ENCODE measurements at places on chromosomes 1 and 21.

GRCh38 chr1:22619798-22620197, 16.6 kb upstream of the C1QA start:
- DNase-seq, result no peak

DNA sequence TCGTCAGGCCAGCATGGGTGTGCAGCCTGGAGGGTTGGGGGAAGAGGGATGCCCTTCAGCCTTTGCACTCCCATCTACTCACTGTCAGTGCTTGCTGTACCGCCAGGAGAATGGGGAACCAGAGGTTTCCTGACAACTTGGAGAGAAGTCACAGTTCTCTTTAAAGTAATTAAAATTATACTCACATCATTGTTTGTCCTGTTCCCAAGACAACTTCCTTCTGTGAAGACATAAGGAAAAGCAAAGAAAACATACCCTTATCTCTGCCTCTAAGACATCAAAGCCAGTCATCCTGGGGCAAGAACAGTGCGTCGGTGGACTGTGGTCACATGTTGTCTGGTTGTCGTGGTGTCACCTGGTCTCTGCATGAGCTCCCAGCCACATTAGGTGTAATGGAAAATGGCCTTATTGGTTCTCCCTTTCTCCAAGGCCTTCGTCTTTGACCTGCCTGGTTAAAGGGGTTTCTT, 17.6 kb downstream of the TRAF5 start:
- DNase-seq, result no peak

DNA sequence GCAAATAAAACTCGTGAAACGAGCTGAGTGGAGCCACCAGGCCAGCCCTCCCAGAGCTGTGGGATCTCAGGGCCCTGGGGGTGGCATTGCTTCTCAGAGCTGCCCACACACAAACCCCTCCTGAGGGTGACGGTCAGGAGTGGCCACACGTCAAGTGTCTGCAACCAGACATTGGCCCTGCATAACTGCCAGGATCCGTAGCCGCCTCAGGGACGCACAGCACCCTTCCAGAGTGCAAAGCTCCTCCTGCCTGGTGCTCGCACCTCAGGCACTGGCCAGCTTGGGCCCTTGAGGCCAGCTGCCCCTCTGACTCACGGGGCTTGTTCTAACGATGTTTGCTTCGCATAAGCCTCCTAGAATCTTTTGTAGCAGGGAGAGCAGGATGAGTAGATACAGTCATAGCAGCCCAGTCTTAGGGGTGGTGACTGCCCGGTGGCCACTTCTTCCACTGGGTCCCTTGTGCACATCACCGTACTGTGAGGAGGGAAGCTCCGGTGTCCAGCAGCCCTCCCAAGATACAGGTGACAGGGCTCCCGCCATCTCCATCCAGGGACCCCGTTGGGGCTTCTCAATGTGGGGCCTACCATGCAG, 5.0 kb downstream of the WNT3A start:
- DNase-seq, result no peak

DNA sequence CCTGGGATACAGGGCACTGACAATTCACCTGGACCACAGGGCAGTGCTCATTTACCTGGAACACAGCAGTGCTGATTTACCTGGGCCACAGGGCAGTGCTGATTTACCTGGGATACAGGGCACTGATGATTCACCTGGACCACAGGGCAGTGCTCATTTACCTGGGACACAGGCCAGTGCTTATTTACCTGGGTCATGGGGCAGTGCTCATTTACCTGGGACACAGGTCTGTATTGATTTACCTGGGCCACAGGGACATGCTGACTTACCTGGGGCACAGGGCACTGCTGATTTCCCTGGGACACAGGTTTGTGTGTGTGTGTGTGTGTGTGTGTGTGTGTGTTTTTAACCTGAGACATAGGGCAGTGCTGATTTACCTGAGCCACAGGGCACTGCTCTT, 261.7 kb downstream of the MATN1 start:
- no peak for DNase-seq

DNA sequence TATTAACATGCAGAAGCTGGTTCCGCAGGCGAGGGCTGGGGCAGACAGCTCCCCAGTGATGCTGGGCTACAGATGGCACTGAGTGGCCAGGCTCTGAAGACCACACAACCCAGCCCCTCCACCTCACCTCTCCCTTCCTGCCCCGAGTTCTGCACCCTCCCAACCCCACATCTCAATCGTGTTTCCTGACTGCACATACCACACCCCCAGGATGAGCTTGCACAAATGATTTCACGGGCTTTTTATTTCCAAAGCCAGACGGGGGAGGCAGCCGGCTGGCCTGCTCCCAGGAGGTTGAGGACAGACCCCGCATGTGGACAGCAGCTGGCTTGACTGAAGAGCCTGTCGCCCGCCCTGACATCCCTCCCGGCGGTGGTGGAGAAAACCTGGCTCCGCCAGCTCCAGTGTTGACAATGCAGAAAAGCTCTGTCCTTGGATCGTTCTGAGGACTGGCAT, 21.4 kb upstream of the ALDH4A1 start:
- DNase-seq, result no peak

GRCh38 chr1:107794571-107794970, 170.4 kb downstream of the VAV3 start:
- no peak for DNase-seq

- DNase-seq, result no peak
Measured at GRCh38 chr1:200668514-200669313, 993 bp downstream of the DDX59 start.

GRCh38 chr1:5491207-5491904, 500.9 kb downstream of the NPHP4 start:
- DNase-seq, result no peak

DNA sequence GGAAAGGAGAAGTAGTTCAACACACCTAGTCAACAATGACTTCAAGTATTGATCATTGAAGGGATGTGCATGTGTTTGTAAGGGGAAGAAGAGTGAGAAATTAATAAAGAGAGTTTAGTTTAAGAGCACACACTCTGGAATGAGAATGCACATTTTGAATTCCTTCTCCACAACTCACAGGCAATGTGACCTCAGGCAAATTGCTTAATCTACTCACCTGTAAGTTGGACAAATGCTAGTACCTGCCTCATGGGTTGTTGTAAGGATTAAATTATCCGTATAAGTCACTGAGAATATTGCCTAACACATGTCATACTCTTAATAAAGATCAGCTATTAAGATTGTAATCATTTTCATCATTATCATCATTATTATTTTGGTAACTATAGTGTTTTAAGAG, 204.0 kb upstream of the NFIA start:
- no peak for DNase-seq

- DNase-seq, result no peak
Measured at GRCh38 chr1:186244825-186245224, 130.2 kb downstream of the TPR start.

- DNase-seq, result peak; percentile 64
Measured at GRCh38 chr1:33460947-33461629, 11.4 kb upstream of the ZSCAN20 start.

GRCh38 chr21:14686466-14687267, 140.6 kb upstream of the SAMSN1 start:
- peak; percentile 16 for DNase-seq

Data from GM13977 (cell line).